Effector memory CD4-positive, alpha-beta T cell (primary cell): ENCODE measurements at places on chromosomes 4 and X.

DNA sequence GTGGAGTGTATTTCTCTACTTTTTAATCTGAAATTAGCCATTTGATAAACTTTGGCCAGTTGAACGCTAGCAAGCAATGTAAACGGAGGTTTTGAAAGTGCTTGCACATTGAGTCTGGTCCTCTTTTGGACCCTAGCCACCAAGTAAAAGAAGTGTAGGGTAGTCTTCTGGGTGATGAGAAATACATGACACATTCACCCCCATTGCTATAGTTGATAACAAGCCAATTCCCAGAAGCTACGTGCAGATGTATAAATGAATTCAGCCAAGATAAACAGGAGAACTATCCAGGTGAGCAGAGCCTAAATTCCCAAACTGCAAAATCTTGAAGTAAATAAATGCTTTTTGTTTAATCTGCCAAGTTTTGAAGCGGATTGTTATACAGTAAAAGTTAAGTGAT is 965.4 kb upstream of the GRIA3 start:
- no peak for DNase-seq

GRCh38 chr4:2925931-2926860 is 37.0 kb downstream of the NOP14 start:
- no peak for DNase-seq

GRCh38 chr4:150583287-150584110 is 1.5 kb downstream of the MAB21L2 start:
- no peak for DNase-seq

DNA sequence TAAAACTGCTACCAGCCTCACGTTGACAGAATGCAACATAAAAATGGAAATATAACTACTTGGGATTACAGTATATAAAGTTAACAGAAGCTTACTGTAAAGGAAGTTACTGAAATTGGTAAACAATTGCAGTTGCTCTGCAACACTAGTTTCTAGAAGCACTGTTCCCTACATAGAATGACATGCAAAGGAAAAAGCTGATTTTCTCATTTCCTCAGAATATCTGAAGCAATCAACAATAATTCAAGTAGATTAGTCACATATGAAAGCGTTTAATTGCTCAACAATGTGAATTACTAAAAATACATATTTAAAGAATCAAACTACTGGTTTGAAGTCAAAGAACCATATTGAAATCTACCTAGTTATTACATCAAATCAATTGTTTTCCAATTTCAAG is 31.8 kb downstream of the PDGFC start:
- no peak for DNase-seq

DNA sequence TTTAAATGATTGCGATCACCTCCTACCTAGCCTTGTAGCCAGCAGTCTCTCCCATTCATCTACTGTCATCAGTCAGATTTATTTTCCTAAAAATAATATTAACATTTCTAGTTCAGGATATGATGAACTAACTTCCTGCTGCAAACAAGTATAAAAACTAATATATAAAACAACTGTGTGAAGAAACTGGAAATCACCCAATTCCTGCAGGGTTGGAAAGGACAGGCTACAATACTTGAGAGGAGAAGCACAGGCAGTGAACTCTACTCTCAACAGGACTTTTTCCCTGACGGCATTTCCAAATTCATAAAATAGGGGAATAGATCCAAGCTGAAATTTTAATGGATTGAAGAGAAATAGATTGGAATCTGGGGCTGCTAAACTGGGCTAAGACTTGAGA is 14.2 kb upstream of the BBS12 start:
- DNase-seq: no peak

DNA sequence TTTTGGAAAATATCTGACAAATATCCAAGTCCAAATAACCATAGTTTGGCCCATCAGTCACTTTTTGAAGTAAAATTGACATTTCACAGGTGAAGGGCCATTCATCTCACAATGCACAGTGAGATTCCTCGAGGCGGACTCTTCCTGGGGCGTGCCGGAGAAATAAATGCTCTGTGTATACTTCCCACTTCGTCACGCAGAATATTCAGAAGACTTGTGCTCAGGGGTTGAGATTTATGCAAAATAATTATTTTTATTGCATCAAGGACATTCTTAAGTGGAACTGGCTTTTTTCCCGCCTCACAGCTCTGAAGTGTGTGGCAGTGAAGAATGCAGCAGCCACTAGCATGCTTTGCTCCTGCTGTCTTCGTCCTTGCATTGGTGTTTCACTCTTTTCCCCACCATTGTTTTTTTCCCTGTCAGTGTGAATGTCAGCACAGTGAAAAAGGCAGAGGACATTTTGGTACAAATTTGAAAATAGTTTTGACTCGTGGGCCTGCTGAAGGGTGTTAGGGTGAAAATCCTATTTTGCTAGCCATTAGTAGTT is 70.6 kb downstream of the FAM193A start:
- DNase-seq: no peak

- DNase-seq: no peak
These were observed 57.6 kb downstream of the CNOT6L start for GRCh38 chr4:77761595-77761994.
